ENCODE measurements at places on chromosomes 1 and 21.

GRCh38 chr1:80305466-80305865 lies 1298.9 kb upstream of the ADGRL4 start:
- no peak for DNase-seq

DNA sequence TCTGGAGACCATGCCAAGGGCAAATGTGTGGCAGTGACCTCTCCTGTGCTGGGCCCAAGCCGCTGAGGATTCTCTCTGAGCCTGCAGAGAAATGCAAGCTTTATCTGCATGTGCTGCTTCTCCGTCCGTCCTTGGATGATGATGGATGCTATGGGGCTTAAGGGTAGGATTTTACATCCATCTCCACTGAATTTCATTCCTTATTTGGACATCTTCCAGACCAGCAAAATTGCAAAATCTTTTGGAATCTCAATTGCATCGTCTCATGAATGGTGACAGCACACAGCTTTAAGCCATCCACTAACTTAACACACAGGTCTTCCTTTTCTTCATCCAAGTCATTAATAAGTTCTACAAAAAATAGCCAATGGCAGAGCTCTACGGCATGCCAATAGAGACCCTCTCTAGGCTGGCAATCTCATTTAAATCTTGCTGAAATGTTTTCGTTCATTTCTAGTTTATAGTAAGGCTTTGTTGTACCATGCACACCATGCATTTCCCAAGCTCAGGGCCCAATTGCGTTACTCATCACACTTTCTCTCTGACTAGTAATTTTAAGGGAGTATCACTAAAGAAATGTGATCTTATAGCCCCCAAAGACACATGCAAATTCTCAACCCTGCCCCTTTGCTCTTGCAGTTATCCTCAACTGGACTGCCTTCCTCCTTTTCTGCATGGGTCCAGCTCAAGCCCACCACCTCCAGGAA lies 11.1 kb downstream of the BATF3 start:
- DNase-seq, result no peak

DNA sequence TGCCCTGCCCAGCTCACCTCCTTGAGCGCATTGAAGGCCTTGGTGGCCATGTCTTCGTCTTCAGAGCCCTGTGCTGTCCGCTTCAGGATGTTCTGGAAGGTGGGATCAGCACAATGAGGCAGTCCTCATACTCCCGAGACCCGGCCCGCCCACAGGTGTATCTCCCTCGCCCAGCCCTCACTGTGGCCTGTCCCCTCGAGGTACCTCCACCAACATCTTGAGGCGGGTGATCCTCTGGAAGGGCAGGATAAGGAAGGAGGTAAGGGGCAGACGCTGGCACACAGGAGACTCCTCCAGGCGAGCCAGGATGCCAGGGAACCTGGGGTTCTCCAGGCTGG lies 7.1 kb downstream of the ARHGEF19 start:
- DNase-seq, result no peak

DNA sequence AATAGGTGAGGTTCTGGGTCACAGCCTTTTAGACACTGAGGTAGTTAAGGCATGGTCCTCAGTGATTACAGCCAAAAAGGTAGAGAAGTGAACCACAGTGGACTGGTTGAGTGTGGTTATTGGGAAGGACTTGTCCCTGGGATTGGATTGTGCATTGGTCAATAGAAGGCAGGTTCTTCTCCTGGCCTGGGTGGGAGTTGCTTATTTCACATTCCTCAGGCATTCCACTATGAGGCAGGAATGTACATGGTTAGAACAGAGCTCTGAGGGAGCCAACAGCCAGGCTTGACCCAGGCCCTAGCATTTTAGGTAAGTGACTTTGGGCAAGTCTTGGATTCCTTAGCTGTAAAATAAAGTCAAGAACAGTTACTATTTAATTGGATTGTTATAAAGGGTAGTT lies 97.9 kb upstream of the MARK1 start:
- DNase-seq, result no peak

GRCh38 chr1:27559466-27560030 lies 44.4 kb downstream of the AHDC1 start:
- no peak for DNase-seq

Measured in DMS153 (cell line).